Sigmoid colon (tissue), 7 donors: ENCODE measurements at places on chromosomes 12 and 14. TPM values are rescaled to one million over a fixed set of nuclear protein-coding genes. Genes with fewer than 3 reads are reported as not detected.
A peak's percentile ranks its signal among the peaks of the same experiment; 100 is the strongest.

DNA sequence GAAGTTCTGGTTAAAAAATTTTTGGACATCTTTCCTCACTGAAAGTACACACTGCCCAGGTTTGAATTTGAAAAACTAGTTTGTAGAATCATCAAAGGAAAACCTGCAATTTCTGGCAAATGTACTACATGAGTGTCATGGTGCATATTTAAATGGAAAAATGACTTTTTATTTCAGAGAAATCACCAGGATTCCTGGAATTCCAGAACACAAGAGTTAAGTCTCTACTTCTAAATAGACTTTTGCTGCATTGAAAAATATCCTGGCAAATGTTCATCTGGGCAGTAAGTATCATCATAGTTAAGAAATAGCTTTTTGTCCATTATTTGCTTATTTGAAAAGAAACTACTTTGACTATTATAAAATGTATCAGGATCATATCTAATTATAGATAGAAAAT is 275.1 kb downstream of the PRKD1 start:
- H3K27ac ChIP-seq: no peak overlapping the region
- H3K4me3 ChIP-seq: no peak overlapping the region
- H3K36me3 ChIP-seq: no peaks in the 10 kb centered on the region
- no peaks in the 10 kb centered on the region for H3K4me1 ChIP-seq
- no peaks in the 10 kb centered on the region for H3K27me3 ChIP-seq

GRCh38 chr12:46815809-46816208 is 10.0 kb downstream of the SLC38A4 start:
- H3K4me3 ChIP-seq: no peak overlapping the region
- no peaks in the 10 kb centered on the region for H3K36me3 ChIP-seq
- no peaks in the 10 kb centered on the region for H3K27me3 ChIP-seq

DNA sequence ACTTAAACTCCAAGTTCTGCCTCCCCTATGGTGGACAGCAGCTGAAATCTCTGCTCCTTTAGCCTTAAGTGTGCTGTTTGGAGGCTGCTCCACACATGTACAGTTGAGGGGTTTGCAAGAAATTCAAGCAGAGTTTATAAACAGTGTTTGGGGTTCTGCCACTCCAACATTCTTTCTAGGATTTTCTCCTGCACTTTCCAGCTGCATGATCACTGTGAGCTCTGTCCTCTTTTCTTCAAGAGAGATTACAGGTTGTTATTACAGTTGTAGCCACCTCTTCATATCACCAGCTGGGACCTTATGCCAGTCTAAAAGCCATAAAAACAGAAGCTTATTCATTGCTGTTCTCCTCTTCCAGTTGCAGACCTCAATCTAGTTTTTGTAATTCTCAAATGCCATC is 8.4 kb downstream of the ZBTB25 start:
- H3K27me3 ChIP-seq: no peaks in the 10 kb centered on the region
- no peak for DNase-seq
- no peak overlapping the region for H3K27ac ChIP-seq
- H3K4me1 ChIP-seq: peaks cover under 1% of the 10 kb centered on the region

GRCh38 chr12:102454808-102455760 is 25.3 kb downstream of the IGF1 start:
- H3K4me1 ChIP-seq: no peaks in the 10 kb centered on the region
- DNase-seq: peak; percentile 80
- no peaks in the 10 kb centered on the region for H3K27me3 ChIP-seq
- no peak overlapping the region for H3K27ac ChIP-seq

GRCh38 chr14:61188196-61188595 is 92.9 kb downstream of the TMEM30B start:
- peaks cover 10% of the 10 kb centered on the region for H3K4me1 ChIP-seq
- H3K36me3 ChIP-seq: no peaks in the 10 kb centered on the region
- H3K27me3 ChIP-seq: no peaks in the 10 kb centered on the region
- peak; percentile 65 for DNase-seq

GRCh38 chr14:31029016-31029970 is 3.1 kb upstream of the STRN3 start:
- no peaks in the 10 kb centered on the region for H3K27me3 ChIP-seq
- H3K27ac ChIP-seq: no peak overlapping the region
- no peak overlapping the region for H3K4me3 ChIP-seq
- H3K36me3 ChIP-seq: no peaks in the 10 kb centered on the region

DNA sequence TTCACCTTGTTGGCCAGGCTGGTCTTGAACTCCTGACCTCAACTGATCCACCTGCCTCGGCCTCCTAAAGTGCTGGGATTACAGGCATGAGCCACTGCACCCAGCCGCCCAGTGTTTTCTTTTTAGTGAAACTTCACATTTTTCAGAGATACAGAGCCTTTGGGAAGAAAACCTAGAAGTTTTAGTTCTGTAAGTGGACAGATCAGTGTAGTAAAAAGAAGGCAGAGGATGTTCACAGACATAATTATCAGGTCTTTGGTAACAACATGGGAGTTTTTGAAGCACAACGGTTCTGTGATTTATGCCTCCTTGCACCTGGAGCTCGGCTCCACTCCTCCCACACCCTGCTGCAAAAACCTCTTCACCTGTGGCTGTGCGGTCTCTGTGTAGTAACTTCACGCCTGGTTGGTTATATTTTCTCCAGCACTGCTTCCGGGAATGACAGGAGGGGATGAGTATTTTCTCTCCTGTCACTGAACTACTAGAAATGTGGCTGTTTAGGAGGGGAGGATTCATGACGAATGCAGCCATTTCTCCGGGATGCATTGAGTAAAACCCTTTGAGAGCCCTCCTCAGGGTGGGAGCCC is 67.0 kb downstream of the ARF6 start:
- no peak for DNase-seq
- H3K27ac ChIP-seq: no peak overlapping the region
- peaks cover 4% of the 10 kb centered on the region for H3K4me1 ChIP-seq
- no peaks in the 10 kb centered on the region for H3K27me3 ChIP-seq

GRCh38 chr12:62724947-62725451 is 210.0 kb downstream of the PPM1H start:
- DNase-seq: no peak
- peak overlapping the region; percentile 4 for H3K27ac ChIP-seq
- H3K4me1 ChIP-seq: peaks cover 18% of the 10 kb centered on the region
- H3K4me3 ChIP-seq: no peak overlapping the region
- no peaks in the 10 kb centered on the region for H3K36me3 ChIP-seq

- peaks cover 34% of the 10 kb centered on the region for H3K4me1 ChIP-seq
- peak; percentile 84 for DNase-seq
- no peaks in the 10 kb centered on the region for H3K27me3 ChIP-seq
- H3K4me3 ChIP-seq: peak within 1 kb of the TSS; percentile 52
- no peaks in the 10 kb centered on the region for H3K36me3 ChIP-seq
Measured at GRCh38 chr12:96193725-96194575, at the start of gene ELK3. Gene ELK3 (plus strand): TSS chr12:96194375.

DNA sequence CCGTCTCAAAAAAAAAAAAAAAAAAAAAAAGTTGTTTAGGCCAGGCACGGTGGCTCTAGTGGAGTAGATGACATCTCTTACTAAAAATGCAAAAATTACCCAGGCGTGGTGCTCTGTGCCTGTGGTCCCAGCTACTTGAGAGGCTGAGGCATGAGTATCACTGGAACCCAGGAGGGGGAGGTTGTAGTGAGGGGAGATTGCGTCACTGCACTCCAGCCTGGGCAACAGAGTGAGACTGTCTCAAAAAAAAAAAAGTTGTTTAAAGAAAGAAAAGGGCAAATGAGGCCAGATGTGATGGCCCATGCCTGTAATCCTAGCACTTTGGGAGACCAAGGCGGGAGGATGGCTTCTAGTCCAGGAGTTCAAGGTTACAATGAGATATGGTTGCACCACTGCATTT is 36.6 kb upstream of the SPPL3 start:
- H3K4me1 ChIP-seq: no peaks in the 10 kb centered on the region
- no peak for DNase-seq
- no peak overlapping the region for H3K4me3 ChIP-seq

GRCh38 chr12:18270958-18271460 is 9.7 kb downstream of the PIK3C2G start:
- no peaks in the 10 kb centered on the region for H3K36me3 ChIP-seq
- DNase-seq: no peak
- no peaks in the 10 kb centered on the region for H3K4me1 ChIP-seq
- H3K27ac ChIP-seq: no peak overlapping the region
- H3K4me3 ChIP-seq: no peak overlapping the region
- no peaks in the 10 kb centered on the region for H3K27me3 ChIP-seq

GRCh38 chr14:72722201-72722785 is 171.6 kb downstream of the DPF3 start:
- no peak for DNase-seq
- no peaks in the 10 kb centered on the region for H3K4me1 ChIP-seq
- no peaks in the 10 kb centered on the region for H3K36me3 ChIP-seq
- no peak overlapping the region for H3K4me3 ChIP-seq
- no peak overlapping the region for H3K27ac ChIP-seq
- H3K27me3 ChIP-seq: no peaks in the 10 kb centered on the region

GRCh38 chr12:16299403-16299802 is 21.9 kb upstream of the SLC15A5 start:
- no peak for DNase-seq
- no peaks in the 10 kb centered on the region for H3K36me3 ChIP-seq
- H3K27me3 ChIP-seq: no peaks in the 10 kb centered on the region
- H3K4me1 ChIP-seq: no peaks in the 10 kb centered on the region
- no peak overlapping the region for H3K4me3 ChIP-seq
- H3K27ac ChIP-seq: no peak overlapping the region

Gene DLK1
- total RNA-seq: not detected

Gene ACVRL1
- 77.8 TPM for total RNA-seq

GRCh38 chr14:25953532-25954139 is 644.2 kb downstream of the NOVA1 start:
- H3K4me1 ChIP-seq: peaks cover 15% of the 10 kb centered on the region
- no peak overlapping the region for H3K4me3 ChIP-seq
- H3K36me3 ChIP-seq: no peaks in the 10 kb centered on the region
- peak; percentile 86 for DNase-seq

Gene TRMT61A
- total RNA-seq: 27.2 TPM

DNA sequence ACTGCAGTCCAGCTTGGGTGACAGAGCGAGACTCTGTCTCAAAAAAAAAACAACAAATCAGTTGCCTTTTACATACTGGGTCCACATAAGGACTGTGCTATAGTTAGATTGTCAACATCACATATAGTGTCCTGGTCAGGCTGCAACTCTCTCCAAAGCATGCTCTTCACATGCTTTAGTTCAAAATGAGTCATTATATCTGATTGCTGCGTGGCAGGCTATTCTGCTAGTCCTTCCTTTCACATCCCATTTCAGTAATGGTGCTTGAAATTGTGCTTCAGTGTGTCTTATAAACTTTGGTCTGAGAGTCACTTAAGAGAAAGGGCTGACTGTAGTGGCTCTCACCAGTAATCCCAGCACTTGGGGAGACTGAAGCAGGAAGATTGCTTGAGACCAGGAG is 6.9 kb downstream of the LETMD1 start:
- H3K27me3 ChIP-seq: no peaks in the 10 kb centered on the region
- peaks cover 2% of the 10 kb centered on the region for H3K4me1 ChIP-seq
- no peak overlapping the region for H3K27ac ChIP-seq
- peaks cover 96% of the 10 kb centered on the region for H3K36me3 ChIP-seq

- no peak for DNase-seq
- no peaks in the 10 kb centered on the region for H3K36me3 ChIP-seq
- H3K4me1 ChIP-seq: no peaks in the 10 kb centered on the region
- H3K4me3 ChIP-seq: no peak within 1 kb of the TSS
- H3K27me3 ChIP-seq: peaks cover 22% of the 10 kb centered on the region
- no peak within 1 kb of the TSS for H3K27ac ChIP-seq
Measured at GRCh38 chr12:101209319-101210302, at the start of gene SLC5A8. Gene SLC5A8 (minus strand): TSS chr12:101210238. CDS start chr12:101209848, 390 bp downstream.

Gene ANKS1B
- 32.4 TPM for total RNA-seq

Gene MYF6
- not detected for total RNA-seq

Gene CLEC14A
- 13.7 TPM for total RNA-seq

- H3K27me3 ChIP-seq: no peaks in the 10 kb centered on the region
- H3K4me1 ChIP-seq: no peaks in the 10 kb centered on the region
- H3K36me3 ChIP-seq: no peaks in the 10 kb centered on the region
Measured at GRCh38 chr12:120406069-120406468, 31.8 kb upstream of the COX6A1 start.

DNA sequence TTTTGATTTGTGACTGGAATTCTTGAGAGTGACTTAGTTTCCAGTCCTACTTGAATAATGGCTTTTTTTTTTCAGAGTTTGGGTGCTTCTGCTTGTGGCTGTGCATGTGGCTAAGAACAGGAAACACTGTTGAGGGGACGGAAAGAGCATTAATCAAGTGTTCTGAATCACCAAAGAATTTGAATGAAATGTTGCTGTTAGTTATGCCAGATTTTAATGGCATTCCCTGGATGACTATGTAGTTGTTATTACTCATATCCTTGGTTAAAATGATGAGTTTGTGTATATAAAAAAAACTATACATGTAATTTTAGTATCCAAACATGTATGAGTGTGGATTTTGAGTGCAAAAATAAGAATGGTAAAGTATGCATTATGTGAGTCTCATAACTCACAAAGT is 347.9 kb downstream of the BCAT1 start:
- no peaks in the 10 kb centered on the region for H3K36me3 ChIP-seq
- H3K4me3 ChIP-seq: no peak overlapping the region
- H3K4me1 ChIP-seq: no peaks in the 10 kb centered on the region
- no peak overlapping the region for H3K27ac ChIP-seq
- no peak for DNase-seq
- H3K27me3 ChIP-seq: no peaks in the 10 kb centered on the region

GRCh38 chr12:49366096-49366651 is 1.1 kb upstream of the SPATS2 start:
- no peak for DNase-seq
- peak overlapping the region; percentile 99 for H3K27ac ChIP-seq
- H3K27me3 ChIP-seq: no peaks in the 10 kb centered on the region
- no peaks in the 10 kb centered on the region for H3K36me3 ChIP-seq
- H3K4me1 ChIP-seq: peaks cover 18% of the 10 kb centered on the region

Gene PPP1R3E
- total RNA-seq: 10.0 TPM

DNA sequence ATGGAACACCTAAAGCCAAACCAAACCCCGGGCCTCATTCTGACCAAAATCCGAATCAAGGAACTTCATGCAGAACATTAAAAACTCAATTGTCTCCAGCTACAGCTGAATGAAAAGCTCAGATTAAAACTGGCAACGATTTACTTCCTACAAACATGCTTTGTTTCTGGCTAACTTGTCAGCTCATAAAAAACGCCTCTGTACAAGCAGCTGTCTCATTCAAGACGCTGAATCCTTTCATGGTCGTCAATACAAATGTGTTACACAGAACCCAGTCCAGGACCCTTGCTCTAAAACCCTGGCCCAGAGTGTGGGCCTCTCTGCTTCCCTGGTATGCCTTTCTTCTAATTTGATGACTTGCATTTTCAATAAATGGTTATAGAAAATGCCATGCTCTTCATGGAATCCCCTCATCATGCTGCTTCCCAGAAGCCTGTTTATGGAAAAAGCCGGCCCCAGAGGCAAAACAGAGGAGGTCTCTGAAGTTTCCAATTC is 183.1 kb downstream of the PHLDA1 start:
- H3K4me1 ChIP-seq: no peaks in the 10 kb centered on the region
- H3K36me3 ChIP-seq: no peaks in the 10 kb centered on the region
- H3K27me3 ChIP-seq: no peaks in the 10 kb centered on the region
- H3K27ac ChIP-seq: peak overlapping the region; percentile 2
- no peak overlapping the region for H3K4me3 ChIP-seq

GRCh38 chr12:117025481-117026151 is 73.6 kb downstream of the TESC start:
- no peak overlapping the region for H3K27ac ChIP-seq
- no peaks in the 10 kb centered on the region for H3K27me3 ChIP-seq
- DNase-seq: peak; percentile 84
- peaks cover 54% of the 10 kb centered on the region for H3K36me3 ChIP-seq
- no peak overlapping the region for H3K4me3 ChIP-seq
- H3K4me1 ChIP-seq: peaks cover 8% of the 10 kb centered on the region

GRCh38 chr12:75672200-75672599 is 160.8 kb upstream of the KRR1 start:
- no peak for DNase-seq
- no peak overlapping the region for H3K4me3 ChIP-seq
- no peaks in the 10 kb centered on the region for H3K4me1 ChIP-seq

Gene VRTN
- not detected for total RNA-seq

GRCh38 chr14:67641902-67642749 is 22.4 kb downstream of the ARG2 start:
- H3K4me3 ChIP-seq: no peak overlapping the region
- no peak for DNase-seq
- no peaks in the 10 kb centered on the region for H3K36me3 ChIP-seq
- no peaks in the 10 kb centered on the region for H3K4me1 ChIP-seq
- H3K27ac ChIP-seq: no peak overlapping the region
- no peaks in the 10 kb centered on the region for H3K27me3 ChIP-seq
